ENCODE measurements at places on chromosomes 16 and 17. TPM values are rescaled to one million over a fixed set of nuclear protein-coding genes. Genes with fewer than 3 reads are reported as not detected.

Gene NACA2
- total RNA-seq = not detected

Gene CYGB
- 0.29 TPM for total RNA-seq

Gene CLEC3A
- not detected for total RNA-seq

Gene TBC1D3E
- total RNA-seq = 0.53 TPM

Gene MT2A
- 266 TPM for total RNA-seq

Gene SCARF1
- total RNA-seq = 95.1 TPM

Gene IRF8
- total RNA-seq = 0.13 TPM

Gene MT1H
- total RNA-seq = not detected

Gene KRT14
- not detected for total RNA-seq

Gene YPEL2
- total RNA-seq = 67.2 TPM

Gene SLC16A13
- total RNA-seq = 3.0 TPM

Gene CA7
- total RNA-seq = not detected

Gene CNGB1
- 0.07 TPM for total RNA-seq

Gene CCL17
- not detected for total RNA-seq

Gene GP2
- total RNA-seq = not detected

Gene TP53TG3C
- total RNA-seq = not detected

Gene FBXO31
- total RNA-seq = 15.8 TPM

Gene KDM6B
- total RNA-seq = 8.9 TPM

Gene EVPLL
- not detected for total RNA-seq

Gene ABCA6
- total RNA-seq = 36.3 TPM

Gene GNG13
- not detected for total RNA-seq

Gene RAB34
- 24.9 TPM for total RNA-seq

Gene RHBDF1
- 26.2 TPM for total RNA-seq

Gene CETP
- 0.13 TPM for total RNA-seq

Gene SHCBP1
- 54.8 TPM for total RNA-seq

Gene BCO1
- total RNA-seq = not detected

Gene SP2
- 2.7 TPM for total RNA-seq

Gene CD68
- 5.8 TPM for total RNA-seq

Gene CACNG3
- not detected for total RNA-seq

Gene LGALS9B
- not detected for total RNA-seq

Gene SEZ6L2
- 1.4 TPM for total RNA-seq

Gene MYL4
- 0.66 TPM for total RNA-seq

Gene IFI35
- 8.5 TPM for total RNA-seq

Measured in thoracic aorta endothelial cell (primary cell).